ENCODE measurements at places on chromosomes 3 and 15.

- DNase-seq = no peak
Observed at GRCh38 chr15:51623386-51623938, 891 bp upstream of the DMXL2 start.

DNA sequence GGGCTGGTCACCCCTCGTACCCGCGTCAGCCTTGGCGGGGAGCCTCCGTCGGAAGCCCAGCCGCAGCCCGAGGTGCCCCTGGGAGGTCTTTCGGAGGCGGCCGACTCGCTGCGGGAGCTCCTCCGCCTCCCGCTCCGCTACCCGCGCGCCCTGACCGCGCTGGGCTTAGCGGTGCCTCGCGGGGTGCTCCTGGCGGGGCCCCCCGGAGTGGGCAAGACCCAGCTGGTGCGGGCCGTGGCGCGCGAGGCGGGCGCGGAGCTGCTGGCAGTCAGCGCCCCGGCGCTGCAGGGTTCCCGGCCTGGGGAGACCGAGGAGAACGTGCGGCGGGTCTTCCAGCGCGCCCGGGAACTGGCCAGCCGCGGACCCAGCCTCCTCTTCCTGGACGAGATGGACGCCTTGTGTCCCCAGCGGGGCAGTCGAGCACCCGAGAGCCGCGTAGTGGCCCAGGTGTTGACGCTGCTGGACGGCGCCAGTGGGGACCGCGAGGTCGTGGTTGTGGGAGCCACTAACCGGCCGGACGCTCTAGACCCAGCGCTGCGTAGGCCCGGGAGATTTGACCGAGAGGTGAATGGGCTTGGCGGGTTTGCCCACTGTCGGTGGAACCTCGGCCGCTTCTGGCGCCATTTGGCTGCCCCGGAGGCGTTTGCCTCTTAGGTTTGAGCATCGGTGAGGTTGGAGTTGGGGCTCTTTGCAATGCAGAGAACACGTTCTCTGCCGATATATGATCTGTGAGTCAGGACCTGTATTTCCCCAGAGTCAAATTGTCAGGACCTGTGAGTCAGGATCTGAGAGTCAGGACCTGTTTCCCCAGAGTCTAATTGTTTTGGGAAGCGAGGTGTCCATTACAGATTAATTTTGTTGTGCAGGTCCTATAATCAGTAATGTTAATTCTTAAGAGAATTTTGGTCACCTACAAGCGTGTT is 24.9 kb upstream of the GATM start:
- DNase-seq = no peak

GRCh38 chr3:32568953-32569352 is 1.7 kb downstream of the DYNC1LI1 start:
- no peak for DNase-seq

GRCh38 chr3:31014317-31015040 is 120.0 kb upstream of the GADL1 start:
- DNase-seq = no peak

DNA sequence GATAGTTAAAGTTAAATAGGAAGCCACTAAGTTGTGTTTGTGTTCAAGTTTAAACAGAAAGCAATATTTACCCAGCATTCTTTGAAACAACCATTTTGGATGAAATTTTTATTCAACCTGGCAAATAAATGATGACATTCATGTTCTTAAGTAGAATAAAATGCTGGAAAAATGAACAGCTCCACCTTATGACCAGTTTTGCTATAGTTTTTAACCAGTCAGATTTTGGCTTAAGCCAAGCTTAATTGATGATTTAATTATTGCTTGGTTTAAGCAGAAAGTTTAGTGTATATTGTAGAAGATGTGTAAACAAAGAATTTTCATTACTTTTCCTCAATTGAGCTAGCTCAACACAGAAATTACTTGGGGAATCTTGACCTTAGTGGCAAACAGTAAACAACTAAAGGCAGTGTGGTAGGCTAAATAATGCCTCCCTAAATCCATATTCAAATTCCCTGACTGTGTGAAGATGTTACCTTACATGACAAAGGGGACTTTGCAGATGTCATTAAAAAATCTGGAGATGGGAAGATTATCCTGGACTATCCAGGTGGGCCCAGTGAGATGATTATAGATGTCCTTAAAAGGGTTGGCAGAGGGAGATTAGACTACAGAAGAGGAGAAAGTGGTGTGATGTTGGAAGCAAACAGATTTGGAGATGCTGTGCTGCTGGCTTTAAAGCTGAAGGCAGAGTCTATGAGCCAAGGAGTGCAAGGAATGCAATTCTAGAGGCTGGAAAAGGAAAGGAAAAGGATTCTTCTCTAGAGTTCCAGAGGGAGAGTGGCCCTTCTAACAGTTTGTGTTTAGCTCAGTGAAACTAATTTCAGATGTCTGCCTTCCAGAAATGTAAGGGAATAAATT is 448.6 kb upstream of the GOLIM4 start:
- no peak for DNase-seq

DNA sequence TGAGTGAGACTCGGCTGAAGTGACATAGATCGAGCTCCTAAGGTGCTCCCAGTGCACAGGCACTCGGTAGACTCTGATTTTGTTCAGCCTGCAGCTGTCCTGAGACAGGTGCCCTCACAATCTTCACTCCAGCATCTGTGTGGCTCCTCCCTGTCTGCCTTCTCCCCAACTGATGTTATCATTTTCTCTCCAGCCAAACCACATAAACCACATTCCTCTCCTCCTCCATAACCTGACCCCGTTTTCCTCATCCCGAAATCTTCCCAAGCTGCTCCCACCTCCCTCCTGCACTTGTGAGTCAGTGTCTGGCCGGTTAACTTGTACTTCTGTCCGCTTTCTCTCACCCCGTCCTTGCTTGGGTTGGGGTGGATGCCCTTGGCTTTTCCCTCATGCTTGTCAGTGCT is 93.3 kb upstream of the HACD2 start:
- no peak for DNase-seq

- no peak for DNase-seq
Observed at GRCh38 chr15:27843146-27843545, 256.0 kb downstream of the OCA2 start.

- no peak for DNase-seq
Observed at GRCh38 chr3:177977381-177978158, 558.7 kb upstream of the KCNMB2 start.

GRCh38 chr3:41200669-41201021 is 1.3 kb downstream of the CTNNB1 start:
- DNase-seq = no peak

DNA sequence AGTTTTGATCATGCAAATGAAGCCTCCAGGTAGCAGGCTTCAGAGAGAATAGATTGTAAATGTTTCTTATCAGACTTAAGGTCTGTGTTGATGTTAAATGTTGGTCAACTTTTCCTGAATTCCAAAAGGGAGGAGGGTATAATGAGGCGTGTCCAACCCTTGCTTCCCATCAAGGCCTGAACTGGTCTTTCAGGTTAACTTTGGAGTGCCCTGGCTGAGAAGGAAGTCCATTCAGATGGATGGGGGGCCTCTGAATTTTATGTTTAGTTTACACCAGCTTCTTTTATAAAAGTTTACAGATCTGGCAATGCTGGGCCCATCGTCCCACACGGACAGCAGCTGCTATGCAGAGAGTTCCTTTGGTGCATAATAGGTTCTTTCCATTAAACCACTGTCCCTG is 8.9 kb downstream of the CCDC13 start:
- no peak for DNase-seq

DNA sequence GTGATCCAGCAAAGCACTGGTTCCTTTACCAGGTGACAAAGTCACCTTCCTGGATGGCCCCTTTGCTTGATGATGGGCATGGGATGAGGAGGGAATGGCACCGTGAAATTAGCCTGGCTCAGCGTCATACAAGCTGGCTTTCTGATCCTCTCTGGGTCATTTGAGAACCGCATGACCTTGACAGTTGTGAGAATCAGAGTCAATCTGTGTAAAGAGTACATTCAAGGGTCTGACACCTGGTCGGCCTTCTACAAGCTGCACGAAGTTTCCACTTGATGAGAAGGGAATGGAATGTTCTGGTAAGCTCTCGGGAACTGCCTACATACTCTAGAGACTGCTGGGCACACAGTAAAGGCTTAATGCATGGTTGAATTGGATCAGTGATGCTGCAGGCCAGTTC is 319.8 kb upstream of the TLE3 start:
- DNase-seq = no peak

DNA sequence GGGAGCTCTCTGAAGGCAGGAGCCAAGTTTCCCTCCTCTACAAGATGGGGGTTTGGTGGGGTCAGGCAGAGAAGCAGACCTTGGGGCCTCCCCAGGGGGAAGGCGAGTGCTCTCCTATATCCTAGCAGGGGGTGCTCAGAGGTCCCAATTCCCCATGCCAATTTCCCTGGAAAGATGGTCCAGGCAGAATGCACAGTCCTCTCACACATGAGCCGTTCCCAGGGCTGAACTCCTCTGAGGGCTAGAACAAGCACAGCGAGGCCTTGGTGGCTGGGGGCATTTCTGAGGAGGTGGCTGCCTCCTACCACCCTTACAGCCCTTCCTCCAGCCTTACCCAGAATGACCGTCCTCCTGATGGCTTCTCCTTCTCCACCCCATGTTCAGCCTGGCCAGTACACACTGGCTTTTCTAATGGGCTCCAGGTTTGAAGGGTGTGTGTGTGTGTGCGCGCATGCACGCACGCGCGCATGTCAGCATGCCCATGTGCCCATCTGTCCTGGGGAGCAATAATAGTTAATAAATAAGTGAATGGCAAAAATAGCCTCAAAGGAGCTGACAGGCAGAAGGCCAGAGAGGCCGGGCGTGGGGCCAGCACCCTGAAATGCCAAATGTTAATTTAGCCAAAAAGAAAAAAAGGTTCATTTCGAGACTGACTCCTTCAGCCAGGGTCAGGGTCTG is 24.4 kb downstream of the ADCY5 start:
- DNase-seq = no peak

DNA sequence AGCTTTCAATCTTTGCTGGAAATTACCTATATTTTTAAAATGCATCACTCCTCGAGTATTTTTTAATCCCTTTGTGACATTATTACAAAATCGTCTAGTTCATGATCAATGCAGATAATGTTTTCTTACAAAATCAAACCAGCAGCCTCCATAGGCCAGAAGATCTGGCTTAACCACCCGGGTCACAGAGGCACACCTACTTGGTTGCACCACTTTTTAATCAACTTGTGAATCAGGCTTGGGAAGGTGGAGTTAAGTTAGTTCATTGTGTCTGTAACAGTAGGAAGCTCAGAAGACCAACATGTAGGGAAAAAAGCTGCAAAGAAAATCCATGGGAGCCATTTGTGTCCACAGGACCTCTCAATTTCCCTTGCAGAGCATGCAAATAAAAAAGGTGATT is 148.0 kb downstream of the TP63 start:
- DNase-seq = no peak

DNA sequence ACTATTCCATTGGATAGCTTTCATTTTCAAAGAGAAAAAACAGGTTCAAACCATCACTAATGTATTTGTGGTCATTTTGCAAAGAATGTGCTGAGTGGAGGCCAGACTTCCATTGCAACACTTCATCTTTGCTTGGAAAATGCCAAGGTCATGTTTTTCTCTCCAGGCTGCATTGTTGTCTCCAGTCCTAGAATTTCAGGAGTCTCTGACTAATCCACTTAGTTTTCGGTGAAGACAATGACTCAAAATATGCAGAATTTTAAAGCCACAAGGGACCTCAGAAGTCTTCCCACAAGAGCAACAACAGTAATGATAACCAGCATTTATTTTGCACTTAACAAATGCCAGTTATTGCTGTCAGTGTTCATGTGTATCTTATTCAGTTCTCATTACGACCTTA is 277.0 kb downstream of the RYR3 start:
- DNase-seq = no peak

- no peak for DNase-seq
Observed at GRCh38 chr3:164375995-164376394, 702.3 kb downstream of the SI start.

GRCh38 chr15:60605879-60606307 is 127.0 kb upstream of the ICE2 start:
- DNase-seq = no peak

- no peak for DNase-seq
Observed at GRCh38 chr3:187212196-187212545, 14.9 kb downstream of the RTP1 start.

DNA sequence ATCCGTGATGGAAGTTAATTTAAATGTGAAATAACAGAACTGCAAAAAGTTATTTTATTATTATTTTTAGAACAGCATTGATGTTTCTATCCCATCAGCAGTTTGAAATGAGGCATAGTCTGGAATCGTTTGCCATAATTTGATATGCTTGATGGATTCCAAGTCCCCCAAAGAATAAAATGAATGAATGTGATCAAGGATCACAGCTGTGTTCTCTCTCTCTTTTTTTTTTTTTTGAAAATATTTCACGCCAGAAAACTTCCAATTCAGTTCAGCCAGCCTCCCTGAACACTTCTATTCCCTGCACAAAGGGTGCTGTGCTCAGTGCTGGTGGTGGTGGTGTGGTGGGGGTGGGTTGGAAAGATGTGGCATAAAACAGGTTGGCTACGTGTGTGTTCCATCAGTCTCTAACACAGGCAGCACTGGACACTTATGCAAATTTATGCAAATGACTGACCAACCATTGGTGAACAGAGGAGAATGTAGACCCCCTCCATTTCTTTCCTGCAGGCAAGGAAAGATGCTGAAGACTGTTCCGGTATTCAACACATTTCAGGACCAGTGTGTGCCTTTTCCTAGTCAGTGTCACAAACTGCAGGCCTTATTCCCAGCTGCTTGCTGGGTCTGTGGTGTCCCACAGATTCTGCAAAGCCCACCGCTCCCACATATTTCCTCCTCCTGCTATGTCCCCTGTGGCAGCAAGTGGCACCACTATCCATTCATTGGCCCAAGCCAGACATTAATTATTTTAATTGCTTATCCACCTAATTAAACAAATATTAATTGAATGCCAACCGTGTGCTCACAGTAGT is 10.6 kb downstream of the ARNT2 start:
- DNase-seq = no peak

- DNase-seq = no peak
Observed at GRCh38 chr15:53625260-53625659, 134.2 kb downstream of the WDR72 start.

DNA sequence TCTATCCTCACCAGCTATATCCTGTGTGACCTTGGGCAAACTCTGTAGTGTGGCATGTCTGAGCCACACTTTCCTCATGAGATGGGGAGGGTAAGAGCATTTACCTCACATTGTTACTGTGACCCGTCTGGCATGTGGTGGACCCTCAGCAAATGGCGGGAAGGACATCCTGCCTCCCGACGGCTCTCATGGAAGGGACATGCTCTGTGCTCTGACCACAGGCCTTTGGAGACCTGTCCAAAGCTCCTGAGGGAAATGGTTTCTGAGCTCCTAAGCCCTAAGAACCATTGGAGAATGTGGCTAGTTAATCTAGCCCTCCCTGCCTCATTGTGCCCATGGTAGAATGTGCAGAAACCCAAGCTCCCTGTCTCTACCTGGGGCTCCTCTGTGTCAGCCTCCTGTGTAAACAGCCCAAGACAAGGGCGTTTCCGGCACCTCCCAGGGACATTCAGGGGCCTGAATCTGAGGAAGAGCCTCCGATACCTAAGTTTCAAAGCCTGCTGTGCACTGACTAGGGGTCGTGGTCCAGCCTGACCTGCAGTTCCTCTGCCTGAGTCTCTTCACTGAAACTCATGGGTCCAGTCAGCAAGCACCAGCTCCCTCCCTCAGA is 29.0 kb downstream of the XYLB start:
- no peak for DNase-seq

- DNase-seq = no peak
Observed at GRCh38 chr3:22063500-22063899, 312.5 kb upstream of the ZNF385D start.

Data from DMS 273 treated with DMSO at 0.1 percent for 48 hours (cell line).